ENCODE measurements at places on chromosomes 7 and 10.

DNA sequence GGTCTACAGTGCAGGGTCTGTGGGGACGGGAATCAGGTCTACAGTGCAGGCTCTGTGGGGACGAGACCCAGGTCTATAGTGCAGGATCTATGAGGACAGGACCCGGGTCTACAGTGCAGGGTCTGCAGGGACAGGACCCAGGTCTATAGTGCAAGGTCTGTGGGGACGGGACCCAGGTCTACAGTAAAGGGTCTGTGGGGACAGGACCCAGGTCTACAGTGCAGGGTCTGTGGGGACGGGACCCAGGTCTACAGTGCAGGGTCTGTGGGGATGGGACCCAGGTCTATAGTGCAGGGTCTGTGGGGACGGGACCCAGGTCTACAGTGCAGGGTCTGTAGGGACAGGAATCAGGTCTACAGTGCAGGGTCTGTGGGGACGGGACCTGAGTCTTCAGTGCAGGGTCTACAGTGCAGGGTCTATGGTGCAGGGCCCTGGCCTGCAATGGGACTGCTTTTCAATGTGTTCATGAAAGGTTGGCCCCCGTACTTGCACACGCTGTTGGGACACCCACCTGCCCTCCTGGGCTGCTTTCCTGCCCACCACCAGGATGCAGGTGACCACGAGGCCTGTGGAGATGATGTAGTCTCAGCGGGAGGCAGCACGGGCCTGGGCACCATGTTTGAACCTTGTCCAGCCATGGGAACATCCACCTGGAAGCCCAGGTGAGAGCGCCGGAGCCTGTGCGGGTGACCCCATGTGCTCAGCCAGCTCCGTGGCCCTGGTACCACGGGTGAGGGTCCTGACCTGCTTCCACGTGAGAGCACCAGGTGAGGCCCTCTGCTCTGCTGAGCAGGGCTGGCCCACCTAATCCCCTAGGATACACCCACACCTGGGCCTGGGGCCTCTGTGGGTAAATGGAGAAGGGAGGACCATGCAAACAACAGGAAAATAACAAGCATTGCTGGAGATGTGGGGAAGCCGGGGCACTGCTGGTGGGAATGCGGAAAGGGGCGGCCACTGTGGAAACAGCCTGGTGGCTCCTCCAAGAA lies 91.4 kb upstream of the DIP2C start:
- DNase-seq = no peak

- DNase-seq = no peak
These were observed 17.3 kb downstream of the MGAM start for GRCh38 chr7:142012825-142013511.

DNA sequence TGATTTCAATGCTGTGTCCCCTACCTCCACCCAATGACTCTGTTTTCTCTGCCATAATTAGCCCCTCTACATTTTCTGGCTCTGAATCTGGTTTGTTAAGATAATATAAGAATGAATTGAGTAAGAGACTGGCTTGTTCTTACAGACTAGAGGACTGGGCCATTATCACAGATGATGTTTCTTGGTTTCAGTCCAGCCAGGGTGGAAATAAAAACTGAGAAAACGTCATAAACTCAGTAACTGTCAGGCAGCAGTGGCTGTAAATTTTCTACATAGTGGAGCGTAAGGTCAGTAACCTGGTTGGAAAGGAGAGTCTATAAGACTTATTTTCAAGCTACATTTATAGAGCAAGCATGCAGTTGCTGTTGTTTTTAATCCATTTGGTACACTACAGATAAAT lies 485.4 kb downstream of the HTR7 start:
- DNase-seq = no peak

DNA sequence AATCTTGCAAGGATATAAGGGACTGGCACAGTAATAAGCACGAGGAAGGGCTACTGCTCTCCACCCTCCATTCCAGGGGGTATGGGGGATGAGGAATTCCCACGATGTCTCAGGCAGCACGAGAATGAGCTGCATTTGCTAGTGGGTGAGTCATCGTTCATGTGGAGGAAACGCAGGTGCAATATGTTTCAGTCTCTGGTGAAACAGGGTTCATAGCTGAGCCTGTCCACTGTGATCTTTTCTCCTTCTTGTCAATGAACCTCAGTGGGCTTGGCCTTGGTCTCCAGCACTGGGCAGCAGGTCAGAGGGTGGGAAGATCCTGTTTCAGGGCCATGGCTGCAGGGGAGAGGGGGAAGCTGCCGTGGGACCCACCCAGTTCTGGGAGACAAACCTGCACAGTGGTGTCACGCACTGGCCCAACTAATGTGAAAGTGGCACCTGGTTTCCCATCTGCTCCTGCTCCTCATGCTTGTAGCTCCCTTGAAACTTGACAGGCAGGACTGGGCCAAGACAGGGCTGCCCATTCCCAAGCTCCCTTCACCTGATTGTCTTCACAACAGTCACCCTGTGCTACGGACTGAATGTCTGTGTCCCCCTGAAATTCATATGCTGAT lies 181.9 kb downstream of the USP6NL start:
- no peak for DNase-seq
